ENCODE measurements at places on chromosomes 16 and 17.

GRCh38 chr17:33701910-33702309 lies 408.8 kb upstream of the ASIC2 start:
- DNase-seq = no peak

- DNase-seq = no peak
Observed at GRCh38 chr17:46047398-46047797, 48.3 kb downstream of the STH start.

- no peak for DNase-seq
Observed at GRCh38 chr16:74950511-74950910, 34.4 kb downstream of the WDR59 start.

- DNase-seq = no peak
Observed at GRCh38 chr17:29682987-29683386, 60.3 kb upstream of the CORO6 start.

GRCh38 chr17:78226055-78226758 lies 5.2 kb upstream of the TMEM235 start:
- no peak for DNase-seq

DNA sequence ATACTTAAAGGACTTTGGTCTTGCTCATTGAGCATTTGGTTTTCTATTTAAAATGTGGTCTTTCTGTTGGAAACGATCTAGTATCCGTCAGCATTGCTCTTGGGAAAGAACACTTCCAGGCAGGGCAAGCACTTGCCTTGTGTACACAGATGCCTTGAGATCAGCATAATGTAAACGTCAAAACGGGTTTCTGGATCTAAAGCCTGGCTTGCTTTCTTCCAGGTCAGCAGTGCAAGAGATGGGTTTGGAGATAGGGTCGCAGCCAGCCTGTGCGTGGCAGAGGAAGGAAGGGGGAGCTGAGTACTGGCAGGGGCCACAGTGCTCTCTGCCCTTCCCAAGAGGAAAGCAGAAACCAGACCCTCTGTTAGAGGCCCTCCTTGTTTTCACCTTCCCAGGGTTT lies 175.5 kb downstream of the LGALS9B start:
- no peak for DNase-seq

- no peak for DNase-seq
Observed at GRCh38 chr16:31190818-31191444, 11.0 kb downstream of the FUS start.

DNA sequence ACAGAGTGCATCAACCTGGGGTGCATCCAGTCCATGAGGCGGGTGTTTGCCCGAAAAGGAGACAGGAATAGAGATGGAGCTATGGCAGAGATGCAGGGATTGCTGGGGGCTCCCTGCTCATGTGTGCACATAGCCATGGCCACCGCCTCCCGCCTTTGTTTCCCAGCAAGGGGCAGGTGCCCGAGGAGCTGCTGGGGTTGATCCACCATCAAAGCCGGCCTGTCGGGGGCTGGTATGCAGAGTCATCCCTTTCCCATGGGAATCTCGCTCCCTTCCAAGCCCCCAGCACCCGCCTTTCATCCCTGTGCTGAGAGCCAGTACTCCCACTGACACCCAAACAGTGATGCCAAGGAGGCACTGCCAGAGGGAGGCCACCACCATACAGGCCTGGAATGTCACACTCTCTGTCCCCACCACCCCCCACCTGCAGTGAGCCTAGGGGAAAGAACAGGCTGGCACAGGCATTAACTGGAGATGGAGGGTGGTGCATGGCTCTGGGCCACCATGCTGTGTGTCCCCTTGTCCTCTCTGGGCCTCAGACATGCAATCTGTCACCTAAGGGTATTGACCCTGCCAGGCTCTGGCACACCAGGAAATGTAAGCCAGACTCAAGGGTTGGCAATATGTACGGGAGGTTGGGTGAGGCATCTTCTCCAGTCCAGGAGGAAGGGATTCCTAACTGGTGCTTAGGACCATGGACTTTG lies 65.1 kb downstream of the SREBF1 start:
- DNase-seq = no peak

- DNase-seq = no peak
Observed at GRCh38 chr17:10807704-10808128, 3.8 kb upstream of the TMEM238L start.

DNA sequence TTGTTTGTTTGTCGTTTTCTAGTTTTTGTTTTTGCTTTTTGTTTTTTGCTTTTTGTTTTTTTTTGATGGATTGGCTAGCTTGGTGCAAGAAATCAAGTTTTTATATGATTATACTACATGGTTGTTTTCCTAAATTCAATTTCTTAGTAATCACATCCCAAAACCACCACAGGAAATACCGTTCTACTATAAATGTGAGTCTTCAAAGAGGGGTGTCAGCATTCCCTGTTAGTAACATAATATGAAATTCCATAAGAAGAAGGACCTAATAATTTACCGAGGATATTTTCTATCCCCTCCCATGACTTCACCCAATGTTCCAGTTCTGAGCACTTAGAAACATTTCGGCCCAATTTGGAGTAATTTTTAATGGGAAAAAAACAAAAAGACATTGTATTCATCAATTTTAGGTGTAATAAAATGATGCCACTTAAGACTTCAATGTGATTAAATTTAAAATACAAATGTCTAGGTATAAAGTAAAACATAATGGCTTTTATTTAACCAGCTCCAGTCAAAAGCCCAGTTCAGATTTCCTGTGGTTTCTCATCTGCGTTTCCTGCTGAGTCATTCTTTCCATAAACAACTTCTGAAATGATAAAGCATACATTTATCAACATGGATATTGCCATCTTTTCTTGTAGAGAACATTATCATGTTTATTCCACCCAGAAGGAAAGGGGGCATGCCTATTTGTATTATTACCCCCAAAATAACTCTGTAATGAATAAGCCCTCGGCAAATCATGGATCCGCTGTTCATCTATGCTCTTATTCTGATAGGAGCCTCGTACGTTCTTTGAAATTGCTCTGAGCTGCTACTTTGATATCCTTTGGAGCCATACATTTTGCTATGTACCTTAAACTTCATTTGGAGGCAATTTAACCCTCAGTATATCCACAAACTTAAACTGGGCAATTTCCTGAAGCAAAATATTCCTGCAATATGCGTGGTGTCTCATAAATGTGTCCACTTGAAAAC lies 28.1 kb downstream of the HSBP1 start:
- DNase-seq = peak; percentile 90

GRCh38 chr16:63703612-63704011 lies 1418.3 kb downstream of the CDH11 start:
- DNase-seq = no peak

DNA sequence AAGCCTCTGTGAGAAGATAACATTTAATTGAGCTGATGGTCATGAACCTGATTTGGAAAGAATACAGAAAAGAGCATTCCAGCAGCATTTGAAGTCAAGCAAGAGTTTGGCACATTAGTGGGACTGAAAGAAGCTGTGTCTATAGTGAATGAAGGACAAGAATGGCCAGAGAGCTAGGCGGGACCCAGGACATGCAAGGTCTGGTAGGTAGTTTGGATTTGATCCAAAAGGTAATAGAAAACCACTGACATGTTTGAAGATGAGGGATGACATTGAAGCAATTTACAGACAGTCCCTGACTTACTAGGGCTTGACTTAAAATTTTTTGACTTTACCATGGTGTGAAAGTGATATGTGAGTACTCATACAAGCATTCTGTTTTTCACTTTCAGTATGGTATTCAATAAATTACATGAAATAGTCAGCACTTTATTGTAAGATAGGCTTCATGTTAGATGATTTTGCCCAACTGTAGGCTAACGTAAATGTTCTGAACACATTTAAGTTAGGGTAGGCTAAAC lies 7.6 kb downstream of the CYB5B start:
- DNase-seq = no peak

- peak; percentile 46 for DNase-seq
Observed at GRCh38 chr16:29848420-29849297, 14.4 kb downstream of the CDIPT start.

- DNase-seq = peak; percentile 64
Observed at GRCh38 chr17:20908313-20909267, 134.2 kb downstream of the USP22 start.

GRCh38 chr17:65182233-65182632 lies 45.1 kb downstream of the RGS9 start:
- no peak for DNase-seq

DNA sequence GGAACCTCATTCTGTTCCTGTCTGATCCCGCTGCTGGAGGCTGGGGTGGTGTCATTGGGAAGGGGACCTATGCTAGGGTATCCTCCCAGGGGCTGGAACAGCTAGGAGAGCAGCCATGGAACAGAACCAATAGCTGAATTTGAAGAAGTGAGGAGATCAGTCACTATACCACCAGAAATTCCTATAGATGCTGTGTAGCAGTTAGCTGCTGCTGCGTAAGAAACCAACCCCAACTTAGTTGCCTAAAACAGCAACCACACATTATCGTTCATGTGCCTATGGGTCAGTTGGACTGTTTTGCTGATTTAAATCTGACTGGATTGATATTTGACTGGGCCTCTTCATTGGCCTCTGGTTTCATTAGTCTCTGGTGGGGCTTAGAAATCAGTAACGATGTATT lies 20.4 kb upstream of the SYT17 start:
- no peak for DNase-seq

DNA sequence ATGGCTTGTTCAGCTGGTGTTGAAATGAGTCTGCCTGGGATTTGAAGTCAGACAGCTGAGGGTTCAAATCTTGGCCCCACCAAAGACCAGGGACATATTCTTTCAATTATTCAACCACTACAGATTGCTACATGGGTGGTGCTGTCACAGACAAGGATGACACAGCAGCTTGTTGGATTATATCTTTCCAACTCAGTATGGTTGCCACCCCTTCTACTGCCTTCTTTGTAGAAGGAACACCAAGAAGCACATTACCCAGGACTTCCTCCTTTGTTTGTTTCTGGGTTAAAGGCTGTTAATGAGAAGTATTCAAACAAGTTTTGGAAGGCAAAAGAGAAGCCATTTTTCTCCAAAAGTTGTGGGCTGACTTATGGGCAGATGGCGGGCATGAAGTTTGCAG lies 78.6 kb downstream of the COPRS start:
- DNase-seq = no peak

All from iris pigment epithelial cell (primary cell).